ENCODE measurements at places on chromosomes 7 and 10.
A peak's percentile ranks its signal among the peaks of the same experiment; 100 is the strongest.

DNA sequence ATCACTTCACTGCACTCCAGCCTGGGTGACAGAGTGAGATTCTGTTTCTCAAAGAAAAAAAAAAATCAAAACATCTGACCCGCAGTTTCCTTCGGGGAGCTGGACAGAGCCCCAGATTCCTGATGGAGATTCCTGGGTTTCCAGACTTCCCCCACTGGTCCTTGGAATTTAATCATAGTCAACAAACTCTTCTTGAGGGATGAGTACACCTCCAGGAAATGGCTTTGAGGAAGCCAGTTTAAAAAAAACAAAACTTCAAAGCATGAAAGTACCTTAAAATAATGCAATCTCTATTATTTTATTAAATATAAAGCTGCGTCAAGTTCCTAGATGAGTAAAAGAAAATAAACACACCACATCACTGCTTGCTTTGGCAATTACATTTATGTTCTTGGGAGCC lies 1.2 kb upstream of the MAD1L1 start:
- no peak for DNase-seq

DNA sequence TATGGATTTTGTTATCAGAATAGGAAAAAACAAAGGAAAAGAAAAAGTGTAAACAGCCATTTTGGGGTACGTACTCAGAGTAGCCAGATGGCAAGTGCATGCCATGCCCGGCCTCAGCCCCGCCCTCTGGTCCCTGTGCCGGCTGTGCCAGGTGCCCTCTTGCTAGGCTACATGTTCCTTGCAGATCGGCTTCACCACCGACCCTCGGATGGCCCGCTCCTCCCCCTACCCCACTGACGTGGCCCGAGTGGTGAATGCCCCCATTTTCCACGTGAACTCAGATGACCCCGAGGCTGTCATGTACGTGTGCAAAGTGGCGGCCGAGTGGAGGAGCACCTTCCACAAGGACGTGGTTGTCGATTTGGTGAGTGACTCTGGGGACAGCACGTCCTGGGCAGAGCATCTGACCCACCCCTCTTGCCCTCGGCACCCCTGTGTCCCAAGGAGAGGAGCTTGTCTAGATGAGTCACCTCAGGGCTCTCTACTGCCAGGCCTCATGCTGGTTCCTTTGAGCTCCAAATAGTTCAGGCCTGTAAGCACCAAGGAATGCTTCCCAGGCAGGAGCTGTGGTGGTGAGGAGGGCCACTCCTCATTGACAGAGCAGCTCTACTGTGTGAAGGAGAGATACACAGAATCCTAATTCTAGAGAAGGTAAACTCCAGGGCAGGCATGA lies 54.9 kb upstream of the ZMIZ2 start:
- no peak for DNase-seq

GRCh38 chr10:113360870-113361269 lies 192.0 kb upstream of the HABP2 start:
- DNase-seq, result no peak

DNA sequence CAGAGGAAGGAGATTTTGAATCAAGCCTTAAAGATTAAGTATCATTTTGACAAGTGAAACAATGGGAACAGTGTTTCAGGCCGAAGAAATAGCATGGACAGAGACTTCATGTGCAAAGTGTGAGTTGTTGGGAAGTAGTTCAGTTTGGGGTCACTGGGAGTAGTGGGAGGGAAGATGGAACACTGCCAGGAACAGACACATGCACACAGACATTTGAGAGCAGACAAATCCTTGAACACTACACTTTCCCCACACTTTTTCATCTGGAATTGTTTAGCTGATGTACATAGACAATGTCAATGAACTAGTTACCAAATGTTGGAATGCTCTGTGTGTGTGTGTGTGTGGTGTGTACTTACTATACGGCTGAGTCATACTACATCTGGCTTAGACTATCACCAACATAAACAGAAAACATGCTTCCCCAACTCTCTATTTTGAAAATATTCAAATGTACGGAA lies 52.4 kb upstream of the LRRC17 start:
- no peak for DNase-seq

- no peak for DNase-seq
These were observed 87.4 kb upstream of the WAC start for GRCh38 chr10:28445516-28445915.

- no peak for DNase-seq
These were observed 119.8 kb downstream of the NKX6-2 start for GRCh38 chr10:132665946-132666704.

- no peak for DNase-seq
These were observed 9.8 kb downstream of the MTG1 start for GRCh38 chr10:133403784-133404183.

DNA sequence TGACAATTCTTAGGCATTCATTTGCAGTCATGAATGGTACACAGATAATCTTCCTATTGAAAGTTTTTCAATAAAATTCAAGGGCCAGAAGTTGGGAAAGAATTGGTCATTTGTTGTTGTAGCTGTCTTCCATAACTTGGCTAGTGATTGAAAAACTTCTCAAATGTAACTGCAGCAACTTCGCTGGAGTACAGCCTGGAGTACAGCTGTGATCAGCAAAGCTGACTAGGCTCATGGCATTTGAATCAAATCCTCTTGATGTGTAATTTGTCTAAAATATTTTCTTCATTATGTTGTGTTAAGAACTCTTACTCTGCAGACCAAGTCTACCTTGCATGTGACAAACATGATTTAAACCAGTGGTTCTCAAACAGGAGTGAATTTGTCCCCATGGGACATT lies 226.5 kb upstream of the STEAP1 start:
- DNase-seq, result no peak

DNA sequence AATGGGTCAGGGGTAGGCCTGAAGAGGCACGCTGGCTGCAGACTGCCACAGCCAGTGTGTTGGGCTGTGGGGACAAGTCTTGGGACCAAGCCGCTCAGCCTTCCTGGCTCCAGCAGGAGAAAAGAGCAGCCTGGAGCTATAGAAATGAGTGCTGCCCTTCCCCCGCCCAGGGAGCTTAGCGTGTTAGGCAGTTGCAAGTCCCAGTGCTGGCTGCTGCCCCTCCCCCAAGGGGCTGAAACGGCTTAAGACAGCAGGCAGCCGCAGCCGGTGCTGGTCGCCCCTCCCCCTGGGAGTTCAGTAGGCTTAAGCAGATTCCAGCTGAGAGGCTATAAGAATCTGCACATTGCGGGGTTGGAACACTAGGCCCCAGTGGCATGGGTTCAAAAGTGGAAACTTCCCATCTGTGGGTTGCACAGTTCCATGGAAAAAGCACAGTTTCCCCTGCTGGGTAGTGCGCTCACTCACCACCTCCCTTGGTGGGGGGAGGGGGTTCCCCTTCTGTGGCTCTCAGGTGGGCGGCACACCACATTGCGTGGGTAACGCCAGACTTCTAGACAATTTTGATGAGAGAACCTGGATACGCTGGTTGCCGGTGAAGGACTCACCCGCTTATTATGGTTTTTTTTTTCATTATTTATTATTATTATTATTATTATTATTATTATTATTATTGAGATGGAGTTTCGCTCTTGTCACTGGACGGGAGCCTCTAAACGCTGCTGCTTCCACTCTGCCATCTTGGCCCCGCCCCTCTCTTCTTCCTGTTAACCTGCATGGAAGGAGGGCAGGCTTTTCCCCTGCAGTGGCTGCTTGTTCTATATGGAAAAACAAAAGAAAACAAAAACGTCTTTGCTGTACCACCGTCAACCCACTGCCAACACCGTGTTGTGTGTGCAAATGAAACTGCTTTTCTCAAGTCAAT lies 151.1 kb downstream of the CXCL12 start:
- DNase-seq, result no peak

- DNase-seq, result no peak
These were observed 235.3 kb downstream of the PHF14 start for GRCh38 chr7:11208883-11209465.

- DNase-seq, result no peak
These were observed 170.9 kb upstream of the NPVF start for GRCh38 chr7:25399000-25399750.

DNA sequence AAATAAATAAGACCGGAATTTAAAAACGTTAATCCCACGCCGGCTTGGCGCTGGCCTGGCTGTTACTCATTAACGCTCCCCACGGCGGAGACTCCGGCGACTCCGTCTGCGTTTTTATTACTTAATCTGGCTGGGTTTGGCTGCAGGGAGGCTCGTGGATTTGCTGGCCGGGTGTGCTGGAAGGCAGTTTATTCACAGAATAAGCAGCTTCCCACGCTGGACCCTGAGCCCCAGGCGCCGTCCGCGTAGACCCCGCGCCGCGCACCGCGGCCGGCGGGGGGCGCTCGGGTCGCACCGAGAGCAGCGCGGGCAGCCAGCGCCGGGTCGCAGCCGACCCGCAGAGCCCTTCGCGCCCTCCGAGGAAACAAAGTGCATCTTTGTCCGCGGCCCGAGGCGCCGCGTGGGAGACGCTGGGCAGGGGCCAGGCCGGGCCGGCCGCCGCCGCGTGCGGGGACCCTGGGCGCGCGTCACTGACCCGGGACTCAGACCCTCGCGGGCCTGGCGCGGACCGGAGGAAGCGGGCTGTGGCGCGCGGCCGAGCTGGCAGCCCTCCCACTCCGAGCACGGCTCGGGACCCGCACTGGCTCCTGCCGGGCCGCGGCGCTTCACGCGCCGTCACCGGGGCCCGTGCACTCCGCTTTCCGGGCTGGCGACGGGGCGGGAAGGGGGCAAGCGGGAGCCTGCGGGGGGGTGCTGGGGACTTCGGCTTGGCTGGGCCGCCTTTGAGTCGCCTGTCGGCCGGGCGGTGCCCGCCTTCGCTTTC lies 587 bp upstream of the GRK5 start:
- DNase-seq, result no peak

- DNase-seq, result no peak
These were observed 13.0 kb downstream of the MXI1 start for GRCh38 chr10:110220398-110220797.

DNA sequence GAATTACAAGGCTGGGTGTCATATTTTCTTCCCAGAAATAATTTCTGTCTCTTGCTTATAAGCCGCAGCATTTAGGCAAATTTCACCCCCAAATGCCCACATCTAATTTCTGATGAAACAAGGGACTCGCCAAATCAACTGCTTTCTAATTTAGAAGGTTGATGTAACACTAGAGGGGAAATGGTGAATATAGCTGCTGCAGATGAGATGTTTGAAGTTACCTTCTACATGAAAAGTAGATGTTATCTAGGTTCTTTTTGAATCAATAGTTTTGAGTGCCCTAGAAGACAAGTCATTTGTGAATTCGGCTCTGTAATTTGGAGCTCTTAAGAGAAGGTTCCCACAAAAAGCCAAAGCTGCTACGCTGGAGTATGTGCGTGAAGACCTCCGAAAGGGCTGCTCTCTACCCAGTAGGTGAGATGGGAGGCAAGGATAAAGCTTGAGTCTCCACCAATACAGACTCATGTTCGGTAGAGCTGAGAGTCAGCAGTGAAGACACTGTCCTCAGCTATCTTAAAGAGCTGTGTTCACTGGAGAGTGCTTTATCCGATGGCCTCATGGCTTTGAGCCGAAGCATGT lies 99.5 kb downstream of the FANK1 start:
- no peak for DNase-seq

DNA sequence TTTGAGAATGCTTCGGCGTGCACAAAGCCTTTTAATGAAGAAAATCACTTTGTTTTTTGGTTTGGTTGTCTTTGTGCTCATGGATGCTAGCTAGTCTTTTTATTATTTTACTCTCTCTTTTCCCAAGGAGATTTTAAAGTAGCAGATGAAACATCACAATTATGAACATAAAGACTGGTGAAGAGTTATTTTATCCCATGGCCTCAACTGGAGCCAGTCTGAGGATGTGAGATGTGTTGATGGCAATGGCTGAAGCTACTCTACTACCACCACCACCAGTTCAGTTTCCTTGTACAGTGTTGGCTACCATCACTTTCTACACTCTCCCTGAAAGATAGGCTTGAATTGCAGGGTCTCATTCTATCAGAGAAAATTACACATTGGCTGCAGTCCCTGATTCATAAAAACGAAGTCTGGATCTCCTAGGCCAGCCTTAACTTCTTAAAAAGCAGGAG lies 494 bp upstream of the HERC4 start:
- no peak for DNase-seq

- DNase-seq, result no peak
These were observed 2.4 kb downstream of the ADRB1 start for GRCh38 chr10:114046087-114046458.

DNA sequence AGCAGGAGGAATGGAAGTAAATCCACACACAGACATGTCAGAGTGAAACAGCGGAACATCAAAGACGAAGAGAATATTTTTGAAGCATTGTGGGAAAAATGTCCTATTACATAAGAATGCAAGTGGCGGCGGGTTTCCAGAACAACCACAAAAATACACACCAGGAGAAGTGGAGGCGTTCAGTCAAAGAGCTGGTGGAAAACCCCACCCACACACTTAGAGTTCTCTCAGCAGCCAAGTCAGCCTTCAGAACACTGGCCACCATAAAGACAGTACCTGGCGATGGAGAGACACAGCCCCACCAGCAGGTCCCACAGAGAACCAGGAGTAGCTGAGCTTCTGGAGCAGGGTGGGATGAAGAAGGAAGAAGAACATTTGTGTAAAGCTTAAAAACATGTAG lies 23.7 kb downstream of the NKX6-2 start:
- DNase-seq, result no peak

- no peak for DNase-seq
These were observed 184.4 kb downstream of the MDFIC start for GRCh38 chr7:115106316-115106715.

- no peak for DNase-seq
These were observed 18.0 kb downstream of the MACC1 start for GRCh38 chr7:20199015-20199737.

- DNase-seq, result no peak
These were observed 495.2 kb upstream of the ADARB2 start for GRCh38 chr10:2232479-2232878.

GRCh38 chr7:140674899-140675701 lies 2.4 kb downstream of the ADCK2 start:
- DNase-seq, result peak; percentile 18

GRCh38 chr7:151877911-151878835 lies 1.3 kb upstream of the PRKAG2 start:
- DNase-seq, result no peak

DNA sequence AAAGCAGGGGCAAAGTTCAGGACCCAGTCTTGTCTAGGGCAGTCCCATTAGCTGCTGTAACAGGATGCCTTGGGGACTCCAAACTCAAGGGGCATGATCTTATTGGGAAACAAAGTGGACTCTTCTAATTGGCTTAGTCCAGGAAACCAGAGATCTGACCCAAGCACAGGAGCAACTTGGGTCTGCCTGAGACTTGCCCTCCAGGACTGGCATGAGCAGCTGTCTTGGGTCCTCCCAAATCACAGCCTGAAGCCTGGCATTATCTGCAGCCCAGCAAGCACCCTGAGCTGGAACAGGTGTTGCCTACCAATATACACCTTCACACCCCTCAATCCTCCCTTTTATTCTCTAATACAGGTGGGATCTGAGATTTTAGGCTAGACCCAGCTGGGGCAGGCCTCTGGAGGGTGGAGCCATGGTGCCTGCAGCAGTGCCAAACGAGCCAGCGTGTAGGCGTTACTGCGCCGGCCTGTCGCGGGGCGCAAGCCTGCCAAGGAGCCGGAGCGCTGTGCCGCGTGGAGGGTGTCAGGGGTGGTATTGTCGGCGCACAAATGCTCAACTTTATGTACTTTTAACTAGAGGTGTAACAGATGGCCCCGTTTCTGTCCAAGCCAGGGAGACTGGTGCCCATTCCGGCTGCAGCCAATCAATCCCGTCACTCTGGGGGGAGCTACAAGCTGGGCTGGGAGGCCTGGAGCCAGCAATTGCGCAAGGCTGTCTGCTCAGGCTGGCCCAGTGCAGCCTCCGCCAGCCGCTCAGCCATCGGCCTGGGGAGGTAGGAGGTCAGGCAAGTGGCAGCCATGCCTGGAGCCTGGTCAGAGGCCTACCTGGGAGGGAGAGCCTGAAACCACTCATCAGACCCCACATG lies 12.8 kb upstream of the LBX1 start:
- DNase-seq, result no peak

GRCh38 chr7:41203542-41203941 lies 499.3 kb downstream of the INHBA start:
- DNase-seq, result no peak

Data from NCI-H526 treated with DMSO at 0.1 percent for 48 hours (cell line).